Uterus (tissue), 4 donors: ENCODE measurements at places on chromosomes 2 and 18. TPM values are rescaled to one million over a fixed set of nuclear protein-coding genes. Genes with fewer than 3 reads are reported as not detected.

CFAP210 gene
- total RNA-seq, result not detected

BMPR2 gene
- total RNA-seq, result 59.4 TPM

- H3K36me3 ChIP-seq, result no peaks in the 10 kb centered on the region
- no peaks in the 10 kb centered on the region for H3K27me3 ChIP-seq
- DNase-seq, result peak; percentile 34
- no peak overlapping the region for H3K27ac ChIP-seq
- no peaks in the 10 kb centered on the region for H3K4me1 ChIP-seq
Measured at GRCh38 chr2:100978582-100979191, 23.4 kb upstream of the RPL31 start.

DNA sequence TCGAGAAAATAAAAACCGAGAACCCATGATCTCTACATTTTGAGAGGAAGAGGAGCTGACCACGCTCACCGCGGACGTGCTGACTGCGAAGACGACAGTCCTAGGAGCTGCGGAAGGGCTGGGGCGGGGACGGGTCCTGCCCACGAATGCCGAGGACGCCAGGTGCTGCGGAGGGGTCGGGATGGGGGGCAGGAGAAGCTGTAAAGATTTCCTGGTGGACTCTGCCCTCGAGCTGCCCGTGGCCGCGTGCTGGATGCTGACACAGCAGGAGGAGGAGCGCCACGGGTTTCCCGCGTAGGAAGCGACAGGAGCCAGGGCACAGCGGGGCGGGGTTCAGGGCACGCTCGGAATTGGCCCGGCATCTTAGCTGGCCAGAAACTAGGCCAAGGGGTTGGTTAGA is 22.2 kb downstream of the ZSCAN30 start:
- peak overlapping the region; percentile 83 for H3K27ac ChIP-seq
- no peaks in the 10 kb centered on the region for H3K27me3 ChIP-seq
- peak overlapping the region; percentile 71 for H3K4me3 ChIP-seq
- no peak for DNase-seq
- H3K36me3 ChIP-seq, result no peaks in the 10 kb centered on the region

DNA sequence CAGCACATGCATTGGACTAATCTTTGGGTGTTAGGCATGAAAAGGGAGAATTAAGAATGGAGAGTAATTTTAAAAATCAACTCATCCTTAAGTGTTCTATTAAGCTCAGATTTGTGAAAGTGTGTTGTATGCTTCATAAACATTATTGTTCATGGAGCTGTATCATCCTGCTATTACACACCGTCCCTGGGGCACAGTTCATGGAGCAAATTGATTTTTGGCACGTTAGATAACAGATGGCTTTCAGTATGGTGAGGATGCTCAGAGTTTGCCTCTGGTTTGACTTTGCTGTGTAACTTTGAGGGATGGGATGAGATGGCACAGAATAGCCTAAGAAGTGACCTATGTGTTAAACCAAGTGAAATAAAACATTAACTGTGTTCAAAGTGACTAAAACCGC is 97.1 kb downstream of the MGAT5 start:
- H3K4me1 ChIP-seq, result no peaks in the 10 kb centered on the region
- H3K4me3 ChIP-seq, result no peak overlapping the region

CHRNA1 gene
- total RNA-seq, result not detected

- H3K4me1 ChIP-seq, result no peaks in the 10 kb centered on the region
- no peak for DNase-seq
- no peak overlapping the region for H3K27ac ChIP-seq
Measured at GRCh38 chr2:125185691-125186270, 1160.7 kb downstream of the CNTNAP5 start.

DNA sequence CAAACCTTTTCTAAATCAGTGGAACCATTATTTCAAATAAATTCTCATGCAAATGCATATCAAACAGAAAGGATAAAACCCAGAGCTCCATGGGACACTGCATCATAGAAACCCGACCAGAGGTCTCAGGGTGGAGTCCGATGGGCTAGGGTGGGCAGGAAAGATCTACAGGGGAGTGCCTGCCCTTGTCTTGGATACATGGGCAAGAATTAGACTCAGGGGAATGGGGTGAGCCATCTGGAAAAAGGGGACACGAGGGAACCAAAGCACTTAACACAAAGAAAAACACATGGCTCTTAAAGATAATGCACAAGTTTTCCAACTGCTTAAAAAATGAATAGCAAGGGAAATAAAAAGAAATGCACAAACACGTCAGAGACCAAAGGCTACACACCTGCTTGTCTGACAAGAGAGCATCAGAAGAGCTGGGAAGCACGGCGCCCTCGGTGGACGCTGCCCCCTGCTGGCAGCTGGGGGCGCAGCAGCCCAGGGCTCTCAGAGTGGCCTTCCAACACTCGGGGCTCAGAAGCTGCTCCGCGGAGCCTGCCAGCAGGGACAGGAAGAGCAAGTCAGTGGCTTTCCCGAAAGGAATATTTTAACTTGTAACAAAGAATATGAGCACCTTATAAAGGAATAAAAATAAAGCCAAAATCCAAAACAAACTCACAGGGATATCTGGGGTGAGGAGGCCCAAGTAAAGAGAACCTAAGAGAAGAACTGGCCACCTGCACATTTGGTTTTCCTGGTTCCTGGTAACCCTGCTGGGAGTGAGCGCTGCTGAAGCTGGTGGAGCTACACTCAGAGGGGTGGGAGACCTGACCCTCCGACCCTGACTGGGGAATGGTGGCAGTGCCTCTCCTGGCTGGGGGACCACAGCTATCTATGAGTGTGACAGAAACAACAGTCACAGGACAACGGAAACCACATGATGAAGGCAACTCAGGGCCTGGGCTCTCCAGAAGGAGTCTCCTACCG is 54.5 kb downstream of the SIGLEC15 start:
- no peak overlapping the region for H3K27ac ChIP-seq
- DNase-seq, result peak; percentile 65
- no peaks in the 10 kb centered on the region for H3K27me3 ChIP-seq
- H3K4me1 ChIP-seq, result no peaks in the 10 kb centered on the region
- H3K4me3 ChIP-seq, result no peak overlapping the region
- no peaks in the 10 kb centered on the region for H3K36me3 ChIP-seq
